ENCODE measurements at places on chromosomes 6 and 20.

DNA sequence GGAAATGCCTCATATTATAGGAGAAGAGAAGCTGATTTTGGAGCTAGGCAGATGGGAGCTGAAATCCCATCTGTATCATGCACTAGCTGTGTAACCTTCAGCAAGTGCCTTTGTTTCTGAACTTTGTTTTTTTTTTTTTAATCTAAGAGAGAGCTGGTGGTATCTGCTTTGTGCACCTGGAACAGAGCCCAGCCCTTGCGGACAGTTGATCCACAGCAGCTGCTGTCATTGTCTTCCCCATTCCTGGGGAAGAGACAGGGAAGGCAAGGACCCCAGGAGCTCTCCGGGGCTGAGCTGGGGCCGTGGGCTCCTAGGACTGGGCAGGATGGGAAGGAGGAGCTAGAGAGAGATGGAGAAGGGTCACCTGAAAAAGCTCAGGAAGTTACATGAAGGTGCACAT lies 92.1 kb downstream of the SYNJ2 start:
- DNase-seq, result no peak

- DNase-seq, result no peak
Measured at GRCh38 chr6:18488526-18489270, 101.5 kb downstream of the RNF144B start.

GRCh38 chr6:140677781-140678528 lies 1303.5 kb upstream of the CITED2 start:
- no peak for DNase-seq

GRCh38 chr20:34968042-34968775 lies 12.5 kb downstream of the MYH7B start:
- no peak for DNase-seq

GRCh38 chr6:50899306-50899870 lies 80.7 kb downstream of the TFAP2B start:
- DNase-seq, result no peak

DNA sequence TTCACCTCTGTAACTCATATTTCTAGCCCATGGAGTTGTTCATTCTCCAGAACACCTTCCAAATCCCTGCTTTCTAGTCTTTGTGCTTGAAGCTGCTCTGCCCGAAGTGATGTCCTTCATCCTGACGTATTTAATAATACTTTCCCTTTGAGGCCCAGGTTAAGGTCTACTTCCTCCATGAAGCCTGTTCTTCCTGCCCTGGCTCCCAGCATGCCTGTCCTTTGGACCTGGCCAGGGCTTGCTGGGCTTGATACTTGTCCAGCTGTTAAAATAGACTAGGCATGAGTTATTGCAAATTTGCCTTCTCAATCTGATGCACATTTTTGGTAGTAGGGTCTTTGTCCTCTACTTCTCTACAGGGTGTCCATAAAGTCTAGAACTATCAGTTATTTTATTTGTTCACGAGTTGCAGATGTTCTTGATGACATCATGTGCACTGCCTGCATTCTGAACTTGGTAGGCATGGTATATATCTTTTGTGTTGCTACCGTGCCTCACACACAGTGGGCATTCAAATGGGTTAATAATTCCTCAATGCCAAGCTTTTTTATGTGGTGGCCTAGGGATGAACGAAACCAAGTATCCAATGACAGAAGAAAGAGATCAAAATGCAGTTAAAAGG lies 3.1 kb upstream of the MAP7 start:
- no peak for DNase-seq

- DNase-seq, result no peak
Measured at GRCh38 chr6:113481910-113482309, 375.2 kb upstream of the MARCKS start.

GRCh38 chr20:23346002-23346401 lies 4.6 kb upstream of the NXT1 start:
- peak; percentile 45 for DNase-seq

- no peak for DNase-seq
Measured at GRCh38 chr6:83735461-83735860, 26.6 kb upstream of the SNAP91 start.

GRCh38 chr6:25698631-25699030 lies 46.6 kb downstream of the SCGN start:
- DNase-seq, result no peak

GRCh38 chr6:3081960-3082359 lies 13.7 kb downstream of the RIPK1 start:
- no peak for DNase-seq

GRCh38 chr6:39932386-39932910 lies 1.8 kb downstream of the MOCS1 start:
- no peak for DNase-seq

GRCh38 chr6:45323656-45324224 lies 4.4 kb upstream of the RUNX2 start:
- no peak for DNase-seq

GRCh38 chr6:24699521-24700359 lies 19.2 kb downstream of the C6orf62 start:
- DNase-seq, result no peak

- no peak for DNase-seq
Measured at GRCh38 chr6:170280689-170281045, 10.2 kb downstream of the DLL1 start.

DNA sequence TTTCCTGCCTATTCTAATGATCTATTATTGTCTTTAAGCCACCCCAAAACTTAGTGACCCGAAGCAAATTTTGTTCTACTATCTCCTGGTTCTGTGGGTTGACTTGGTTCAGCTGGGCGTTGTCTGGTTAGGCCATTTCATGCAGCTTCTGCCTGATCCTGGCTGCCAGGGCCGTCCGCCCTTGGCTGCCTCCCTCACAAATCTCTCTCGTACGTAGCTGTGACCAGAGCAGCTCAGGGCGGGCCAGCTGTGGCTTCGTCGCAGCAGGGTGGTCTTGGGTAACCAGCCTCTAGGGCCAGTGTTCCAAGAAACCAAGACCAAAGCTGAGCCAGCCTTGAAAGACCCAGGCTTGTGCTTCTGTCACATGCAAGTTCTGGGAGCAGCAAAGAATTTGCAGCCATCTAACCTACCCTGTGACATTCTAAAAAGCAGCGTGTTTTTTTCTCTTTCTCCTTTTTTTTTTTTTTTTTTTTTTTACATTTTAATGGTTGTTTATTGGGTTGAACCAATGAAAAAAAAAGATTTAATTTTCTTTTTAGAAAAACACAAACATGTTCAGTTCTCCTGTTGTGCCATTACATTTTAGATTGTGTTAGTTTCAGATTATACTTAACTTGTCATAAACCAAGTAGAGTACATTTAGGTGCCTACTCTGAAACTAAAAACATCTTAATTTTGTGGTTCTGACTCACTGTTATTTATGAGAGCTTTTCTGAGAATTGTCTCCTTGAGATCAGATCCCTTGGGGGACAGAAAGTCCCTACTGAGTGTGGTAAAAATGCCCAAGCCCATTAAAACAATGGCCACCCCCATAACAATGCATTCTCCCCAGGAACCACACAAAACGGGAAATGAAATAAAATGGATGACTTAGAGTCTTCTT lies 83.9 kb downstream of the ZDHHC14 start:
- no peak for DNase-seq

DNA sequence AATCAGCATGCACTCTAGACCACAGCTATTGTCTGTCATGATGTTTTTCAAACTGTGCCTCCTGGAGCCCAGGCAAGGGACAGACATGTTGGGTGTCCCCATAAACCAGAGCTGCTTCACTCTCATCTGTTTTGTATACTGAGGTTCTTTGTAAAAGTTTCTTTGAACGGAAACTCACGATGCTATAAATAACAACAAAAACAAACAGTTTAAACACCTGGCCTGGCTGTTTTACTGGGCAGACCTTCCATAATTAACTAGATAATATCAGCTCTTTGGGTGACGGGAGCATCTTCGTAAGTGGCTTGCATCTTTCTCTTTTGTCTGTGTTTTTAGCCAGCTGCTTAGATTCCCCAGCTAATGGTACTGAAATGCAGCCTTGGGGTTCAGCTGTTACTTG lies 190.3 kb downstream of the ZDHHC14 start:
- DNase-seq, result no peak

GRCh38 chr20:41693136-41693979 lies 75.2 kb upstream of the CHD6 start:
- DNase-seq, result peak; percentile 96

GRCh38 chr6:139355777-139356445 lies 18.5 kb downstream of the CITED2 start:
- no peak for DNase-seq

DNA sequence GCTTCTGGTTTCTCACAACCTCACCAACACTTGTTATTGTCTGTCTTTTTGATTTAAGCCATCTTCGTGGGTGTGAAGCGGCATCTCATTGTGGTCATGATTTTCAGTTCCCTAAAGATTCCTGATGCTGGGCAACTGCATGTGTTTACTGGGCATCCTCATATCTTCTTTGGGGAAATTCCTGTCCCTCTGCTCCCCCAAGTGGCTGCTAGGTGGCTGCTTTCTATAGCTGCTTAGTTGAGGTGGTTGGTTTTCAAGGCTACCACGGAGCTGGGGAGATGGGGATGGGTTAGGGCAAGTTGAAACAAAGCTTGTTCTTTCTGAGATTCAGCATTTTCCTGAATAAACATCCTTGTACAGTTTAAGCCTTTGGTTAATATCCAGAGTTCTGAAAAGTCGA lies 403.9 kb upstream of the SULF2 start:
- DNase-seq, result no peak

- DNase-seq, result no peak
Measured at GRCh38 chr6:115004204-115004603, 661.4 kb upstream of the HS3ST5 start.

DNA sequence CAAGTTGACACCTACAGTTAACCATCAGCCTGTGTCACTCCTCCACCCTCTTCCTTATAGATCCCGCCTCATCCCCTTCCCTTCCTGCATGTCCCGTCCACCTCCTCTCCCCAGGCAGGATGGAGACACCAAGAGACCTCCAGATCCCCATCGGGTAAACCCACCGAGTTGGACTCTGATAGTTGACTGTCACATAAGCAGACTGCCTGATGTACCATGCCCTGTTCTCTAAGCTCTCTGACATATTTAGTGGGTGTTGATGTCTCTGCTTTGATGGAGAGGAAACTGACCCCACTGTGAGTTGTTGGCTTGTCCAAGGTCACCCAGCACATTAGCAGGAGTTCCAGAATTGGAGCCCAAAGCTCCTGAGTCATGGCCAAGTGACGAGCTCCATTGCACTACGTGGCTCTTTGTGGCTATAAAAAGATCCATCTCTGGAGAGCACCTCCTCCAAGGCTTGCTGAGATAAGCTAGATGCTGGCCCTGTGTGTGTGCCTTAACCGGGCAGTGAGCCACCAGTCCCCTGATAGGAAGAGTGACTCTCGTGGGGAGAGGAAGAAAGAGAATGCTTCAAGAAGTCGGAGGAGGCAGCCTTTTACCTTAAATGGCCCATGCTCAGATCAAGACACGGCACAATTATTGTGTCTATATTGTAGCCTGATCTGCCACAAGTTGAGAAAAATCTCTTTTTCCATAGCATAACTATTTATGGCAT lies 236.0 kb upstream of the ECI2 start:
- DNase-seq, result no peak

DNA sequence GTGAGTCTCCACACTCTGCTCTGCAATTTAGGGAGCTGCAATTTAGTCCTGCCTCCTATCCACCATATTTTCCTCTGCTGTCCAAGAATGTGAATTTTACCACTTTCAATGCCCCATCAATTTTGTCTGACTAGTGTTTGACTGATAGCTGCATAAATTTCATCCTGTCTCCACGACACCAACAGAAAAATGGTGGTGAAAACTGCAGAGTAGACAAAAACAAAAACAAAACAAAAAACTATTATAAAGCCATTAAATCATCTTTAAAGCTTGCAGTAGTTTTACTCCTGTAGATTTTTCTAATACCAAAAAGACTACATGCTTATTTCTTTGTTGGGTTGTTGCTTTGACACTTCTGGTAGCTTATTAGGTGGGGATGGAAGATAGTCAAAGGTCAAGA lies 322.0 kb downstream of the PAX1 start:
- DNase-seq, result no peak

DNA sequence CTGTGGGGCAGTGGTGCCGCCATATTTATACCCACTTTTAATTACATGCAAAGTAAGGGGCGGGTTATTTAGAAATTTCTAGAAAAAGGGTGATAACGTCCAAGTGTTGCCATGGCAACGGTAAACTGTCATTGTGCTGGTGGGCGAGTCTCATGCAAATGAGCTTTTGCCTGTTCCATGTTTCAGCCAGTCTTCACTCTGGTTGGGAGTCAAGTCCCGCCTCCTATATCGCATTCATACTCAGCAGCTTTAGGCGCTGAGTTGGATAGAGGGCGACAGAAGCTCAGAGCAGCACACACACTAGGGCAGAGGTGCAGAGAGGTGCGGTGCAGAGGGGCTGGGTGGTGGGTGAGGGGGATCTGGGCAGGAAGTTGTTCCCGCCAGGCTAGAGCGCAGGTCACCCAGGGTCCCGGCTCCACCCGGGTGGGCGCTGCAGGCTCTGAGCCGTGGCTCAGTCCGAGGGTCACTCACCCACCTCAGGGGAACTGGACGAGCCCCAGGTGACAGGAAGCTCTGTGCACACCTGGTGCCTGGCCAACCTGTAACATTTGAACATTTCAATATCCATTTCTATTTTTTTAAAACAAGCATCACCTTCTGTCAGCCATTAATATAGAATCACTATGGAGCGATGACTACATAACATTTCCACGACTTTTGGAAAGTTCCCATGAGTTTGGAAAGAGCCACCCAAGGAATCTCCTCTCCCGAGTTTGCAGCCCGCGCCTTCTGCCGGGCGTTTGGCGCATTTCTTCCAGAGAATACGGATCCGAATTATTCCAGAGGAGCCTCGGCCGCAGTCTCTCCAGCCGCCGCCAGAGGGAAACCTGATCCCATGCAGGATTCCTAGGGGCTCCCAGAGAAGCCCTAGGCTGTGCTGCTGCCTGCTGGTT lies 89.1 kb upstream of the PHACTR3 start:
- no peak for DNase-seq

DNA sequence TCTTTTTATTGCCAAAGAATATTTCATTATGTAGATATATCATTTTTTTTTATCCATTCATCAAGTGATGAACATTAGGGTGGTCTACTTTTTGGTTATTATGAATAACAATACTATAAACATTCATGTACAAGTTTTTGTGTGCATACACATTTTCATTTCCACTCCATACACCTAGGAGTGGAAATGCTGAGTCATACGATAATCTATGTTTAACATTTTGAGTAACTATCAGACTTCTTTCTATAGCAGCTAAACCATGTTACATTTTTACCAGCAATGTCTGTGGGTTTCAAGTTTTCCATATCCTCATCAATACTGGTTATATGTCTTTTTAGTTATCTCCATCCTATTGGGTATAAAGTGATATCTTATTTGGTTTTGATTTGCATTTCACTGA lies 65.7 kb downstream of the PRSS35 start:
- DNase-seq, result no peak

- no peak for DNase-seq
Measured at GRCh38 chr6:121961619-121962125, 437.8 kb upstream of the HSF2 start.

- DNase-seq, result peak; percentile 25
Measured at GRCh38 chr6:107656401-107656800, 166.5 kb downstream of the SOBP start.

Data from T-helper 2 cell (primary cell).